ENCODE measurements at places on chromosomes 4 and X.

DNA sequence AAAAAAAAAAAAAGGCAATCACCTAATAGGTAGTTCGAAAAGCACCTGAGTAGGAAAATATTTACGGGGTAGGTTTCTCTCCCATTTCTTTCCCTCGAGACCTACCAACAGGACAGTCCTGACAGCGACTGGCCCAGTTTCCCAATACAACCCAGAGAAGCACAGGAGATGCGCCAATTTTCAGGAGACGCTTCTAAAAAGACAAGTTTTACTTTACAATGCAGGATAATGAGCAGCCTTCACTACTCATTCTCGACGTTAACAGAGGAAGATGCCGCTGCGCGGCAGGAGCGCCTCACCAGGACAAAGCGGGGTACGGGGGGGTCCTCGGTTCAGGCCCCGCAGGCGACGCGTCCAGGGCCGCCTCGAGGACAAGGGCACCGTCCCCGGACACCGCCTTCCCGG, 708 bp downstream of the BCLAF3 start:
- no peak for DNase-seq

- DNase-seq: no peak
These were observed 572.0 kb upstream of the PABPC4L start for GRCh38 chr4:134773497-134774000.

DNA sequence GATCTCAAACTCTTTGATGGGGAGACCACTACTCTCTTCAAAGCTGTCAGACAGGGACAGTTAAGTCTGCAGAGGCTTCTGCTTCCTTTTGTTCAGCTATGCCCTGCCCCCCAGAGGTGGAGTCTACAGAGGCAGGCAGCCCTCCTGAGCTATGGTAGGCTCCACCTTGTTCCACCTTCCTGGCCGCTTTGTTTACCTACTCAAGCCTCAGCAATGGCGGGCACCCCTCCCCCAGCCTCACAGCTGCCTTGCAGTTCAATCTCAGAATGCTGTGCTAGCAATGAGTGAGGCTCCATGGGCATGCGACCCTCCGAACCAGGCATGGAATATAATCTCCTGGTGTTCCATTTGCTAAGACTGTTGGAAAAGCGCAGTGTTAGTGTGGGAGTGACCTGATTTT, 42.1 kb upstream of the UGT2B10 start:
- no peak for DNase-seq

- DNase-seq: no peak
These were observed 145.1 kb downstream of the INPP4B start for GRCh38 chr4:142701017-142701416.

GRCh38 chr4:131063878-131064277, 1967.9 kb downstream of the C4orf33 start:
- DNase-seq: no peak

GRCh38 chr4:138184886-138185285, 57.3 kb downstream of the SLC7A11 start:
- no peak for DNase-seq

DNA sequence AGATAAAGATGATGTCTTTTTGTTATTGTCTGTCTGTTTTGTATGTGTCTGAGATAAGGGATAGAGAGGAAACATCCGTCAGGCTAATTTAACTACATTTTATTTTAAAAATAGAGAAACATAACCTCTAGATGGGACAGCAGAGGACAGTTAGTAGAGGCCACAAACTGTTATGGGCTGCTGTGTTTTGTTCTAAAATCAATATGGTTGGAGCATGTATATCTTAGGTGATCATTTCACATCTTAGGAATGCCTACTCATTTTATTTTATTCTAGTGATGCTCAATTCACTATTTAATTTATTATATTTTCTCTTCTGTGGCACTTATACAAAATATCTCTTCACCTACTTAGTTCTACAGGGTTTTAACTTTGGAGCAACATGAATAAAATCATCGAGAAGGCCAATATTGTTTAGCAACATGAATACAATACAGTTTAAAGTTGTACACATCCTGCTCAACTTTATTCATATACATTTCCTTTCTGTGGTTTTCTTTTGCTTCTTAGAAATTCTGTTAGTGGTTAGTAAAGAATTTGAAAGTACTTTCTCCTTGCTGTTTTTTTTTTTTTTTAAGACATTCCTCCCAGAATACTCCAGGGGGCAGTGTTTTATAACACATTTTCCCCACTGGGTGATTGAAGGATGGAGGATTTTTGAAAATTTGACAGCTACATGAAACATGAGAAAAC, 392.9 kb downstream of the UNC5C start:
- DNase-seq: no peak

GRCh38 chr4:76867377-76867776, 30.6 kb downstream of the SOWAHB start:
- DNase-seq: no peak

DNA sequence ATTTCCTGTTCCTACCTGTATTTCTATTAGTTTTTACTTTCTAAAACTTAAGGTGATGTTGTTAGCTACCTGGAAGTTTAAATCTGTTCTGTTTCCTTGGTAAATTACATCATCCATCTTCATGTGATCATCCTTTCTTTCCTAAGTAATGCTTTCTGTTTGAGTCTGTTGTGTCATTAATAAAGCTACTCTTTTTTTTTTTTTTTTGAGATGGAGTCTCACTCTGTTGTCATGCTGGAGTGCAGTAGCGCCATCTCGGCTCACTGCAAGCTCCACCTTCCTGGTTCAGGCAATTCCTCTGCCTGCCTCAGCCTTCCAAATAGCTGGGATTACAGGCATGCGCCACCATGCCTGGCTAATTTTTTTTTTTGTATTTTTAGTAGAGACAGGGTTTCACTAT, 73.3 kb downstream of the FIP1L1 start:
- no peak for DNase-seq

DNA sequence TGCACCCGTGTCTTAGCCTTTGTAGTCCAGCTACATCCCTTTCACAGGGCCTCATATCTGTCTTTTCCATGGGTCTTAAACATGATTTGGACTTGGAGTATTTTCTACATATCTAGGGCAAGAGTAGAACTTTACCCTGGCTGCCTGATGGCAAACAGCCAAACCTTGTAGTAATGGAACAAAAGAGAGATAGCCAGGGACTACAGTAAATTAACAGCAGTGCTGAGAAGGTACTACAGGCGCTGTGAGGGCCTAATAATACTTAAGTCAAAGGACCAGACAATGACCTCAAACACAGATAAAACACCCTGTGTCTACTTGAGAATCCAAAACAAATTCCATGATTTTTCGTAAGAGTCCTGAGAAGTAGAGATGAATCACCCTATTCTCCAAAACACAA, 111.0 kb upstream of the WDR17 start:
- no peak for DNase-seq

DNA sequence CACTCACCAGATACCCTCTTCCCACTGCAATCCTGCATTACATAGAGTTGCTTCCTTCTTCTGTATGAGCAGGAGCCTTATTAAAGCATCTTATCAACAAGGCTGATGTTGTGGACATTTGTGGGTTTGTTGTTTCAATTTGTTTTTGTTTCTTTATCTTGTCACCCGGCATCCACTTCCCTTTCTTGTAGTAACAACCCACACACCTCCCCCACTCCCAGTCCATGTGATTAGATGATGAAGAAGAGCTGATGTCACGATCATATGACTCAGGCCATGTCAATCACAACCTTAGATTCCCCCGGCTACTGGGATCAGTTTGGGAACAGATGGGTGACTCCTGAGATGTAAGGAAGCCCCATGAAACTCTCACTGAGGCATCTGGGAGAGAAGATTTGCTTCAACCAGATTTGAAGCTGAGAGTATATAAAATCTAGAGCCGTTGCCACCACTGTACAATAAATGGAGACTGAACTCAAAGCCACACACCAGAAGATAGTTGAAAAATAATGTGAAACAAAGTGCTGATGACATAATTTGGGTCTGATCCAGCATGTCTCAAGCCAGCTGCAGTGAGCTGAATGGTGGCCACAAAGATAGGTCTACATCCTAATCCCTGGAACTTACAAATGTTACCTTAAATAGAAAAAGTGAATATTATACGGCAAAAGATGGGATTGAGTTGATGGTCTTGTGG, 34.1 kb upstream of the SRD5A3 start:
- DNase-seq: no peak

DNA sequence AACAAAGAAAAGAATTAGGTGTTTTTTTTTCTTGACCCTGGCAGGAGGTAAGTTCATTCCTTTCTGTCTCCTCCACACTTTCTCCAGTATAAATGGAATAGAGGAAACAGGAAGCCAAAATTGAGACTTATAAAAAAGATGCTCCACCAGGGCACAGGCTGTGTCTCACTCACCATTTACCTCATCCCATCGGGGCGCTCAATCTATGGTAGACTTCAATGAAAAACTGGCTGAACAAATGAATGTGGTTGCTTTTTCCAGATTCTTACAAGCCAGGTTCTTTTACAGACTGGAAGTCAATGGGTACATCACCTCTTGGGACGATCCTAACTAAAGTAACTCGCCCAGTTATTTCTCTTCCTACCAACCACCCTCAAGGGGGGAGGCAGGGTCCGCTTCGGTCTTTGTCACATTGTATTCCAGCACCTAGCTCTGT, 685 bp downstream of the COMMD8 start:
- DNase-seq: no peak

GRCh38 chr4:85402371-85402770, 72.6 kb upstream of the ARHGAP24 start:
- DNase-seq: no peak

DNA sequence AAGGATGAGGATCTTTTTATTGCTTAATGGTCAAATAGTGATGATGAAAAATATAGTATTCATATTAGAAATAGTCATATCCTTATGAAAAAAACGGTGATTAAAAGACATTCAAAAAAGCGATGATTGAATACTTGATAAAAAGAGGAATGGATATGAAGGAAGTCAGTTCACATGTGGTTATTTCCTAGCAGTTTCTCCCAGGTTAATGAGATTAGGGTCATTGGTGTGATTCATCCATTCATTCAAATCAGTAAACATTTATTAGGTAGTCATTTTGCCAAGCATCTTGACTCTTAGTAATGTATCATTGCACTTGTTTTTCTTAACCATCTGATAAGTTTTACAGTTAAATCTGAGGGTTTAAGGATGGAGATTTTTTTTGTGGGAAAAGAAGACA, 294.1 kb downstream of the ARHGAP24 start:
- DNase-seq: no peak

- DNase-seq: no peak
These were observed 31.1 kb upstream of the MID1IP1 start for GRCh38 chrX:38770152-38770551.

- no peak for DNase-seq
These were observed 43.1 kb downstream of the RAPGEF2 start for GRCh38 chr4:159145992-159146330.

- no peak for DNase-seq
These were observed 156.7 kb downstream of the MAPK10 start for GRCh38 chr4:86203176-86203575.

DNA sequence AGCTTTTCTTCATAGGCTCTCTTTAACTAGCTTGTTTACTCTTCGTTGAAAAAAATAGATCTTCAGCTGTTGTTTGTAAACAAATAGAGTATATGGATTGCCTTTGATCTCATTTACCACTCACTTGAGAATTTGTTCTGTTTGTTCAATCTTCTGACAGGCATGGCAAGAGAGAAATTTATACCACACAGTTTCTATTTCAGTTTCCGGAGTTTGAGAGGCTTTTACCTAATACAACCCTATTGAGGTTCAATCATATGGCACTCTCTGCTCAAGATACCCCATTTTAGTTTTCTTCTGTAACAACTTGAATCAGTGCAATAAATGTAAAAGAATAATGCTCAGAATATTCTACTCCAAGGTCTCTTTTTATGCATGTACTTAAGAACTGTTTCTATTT, 148.0 kb downstream of the EMCN start:
- DNase-seq: no peak

GRCh38 chr4:83662204-83662603, 126.3 kb downstream of the GPAT3 start:
- no peak for DNase-seq

DNA sequence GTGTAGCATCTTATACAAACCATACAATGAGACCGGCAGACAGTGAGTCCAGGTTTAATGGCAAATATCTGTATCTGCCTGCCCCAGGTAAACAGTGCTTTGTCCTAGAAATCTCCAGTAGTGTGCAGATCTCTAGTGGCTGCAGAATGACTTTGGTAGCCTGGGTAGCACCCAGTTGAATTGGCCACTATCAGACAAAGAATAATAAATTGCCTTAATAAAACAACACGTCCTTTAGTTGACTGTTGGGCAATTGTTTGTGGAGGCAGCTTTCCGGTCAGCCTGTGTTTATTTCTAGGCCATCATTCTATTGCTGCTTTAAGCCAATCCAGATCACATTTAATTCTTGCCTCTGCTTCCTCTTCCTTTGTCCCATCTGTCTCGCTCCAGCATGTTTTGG, 52.5 kb downstream of the SNX25 start:
- no peak for DNase-seq

- DNase-seq: no peak
These were observed 47.5 kb downstream of the RAPGEF2 start for GRCh38 chr4:159150396-159150795.

- no peak for DNase-seq
These were observed 704 bp upstream of the SEPSECS start for GRCh38 chr4:25160714-25161592.

GRCh38 chr4:73258436-73258685, 237 bp downstream of the ANKRD17 start:
- peak; percentile 77 for DNase-seq

- no peak for DNase-seq
These were observed 525.4 kb downstream of the CENPC start for GRCh38 chr4:67019686-67020437.

GRCh38 chr4:68299492-68300457, 50.1 kb downstream of the YTHDC1 start:
- no peak for DNase-seq

- no peak for DNase-seq
These were observed 815.4 kb upstream of the PCDH10 start for GRCh38 chr4:132333724-132334047.

GRCh38 chrX:5876984-5877596, 351.6 kb downstream of the NLGN4X start:
- DNase-seq: no peak

GRCh38 chr4:88527787-88528186, 4.2 kb upstream of the PYURF start:
- DNase-seq: no peak

GRCh38 chr4:4985844-4986243, 33.4 kb downstream of the CYTL1 start:
- DNase-seq: no peak

DNA sequence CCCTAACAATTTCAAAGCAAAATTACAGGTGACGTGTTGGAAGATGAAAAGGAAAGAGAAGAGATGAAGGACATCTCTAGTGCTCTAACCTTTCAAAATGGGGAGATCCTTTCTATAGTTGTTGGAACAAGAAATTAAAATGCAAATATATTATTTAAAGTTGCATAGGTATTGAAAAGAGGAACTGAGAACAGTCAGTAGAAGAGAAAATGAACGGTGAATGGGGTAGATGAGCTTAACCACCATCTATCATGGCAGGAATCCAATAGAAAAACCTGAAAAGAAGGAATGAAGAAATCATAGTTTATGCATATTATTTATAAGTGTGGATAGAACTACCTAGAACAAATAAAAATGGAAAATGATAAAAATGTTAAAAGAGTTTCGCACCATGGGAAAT, 42.0 kb downstream of the ANXA5 start:
- DNase-seq: no peak

Data from activated naive CD4-positive, alpha-beta T cell (primary cell).